NCI-H1694 treated with DMSO at 0.1 percent for 48 hours (cell line): ENCODE measurements at places on chromosomes 12 and 14.

GRCh38 chr14:99521176-99522024, 40.2 kb downstream of the CCNK start:
- no peak for DNase-seq

GRCh38 chr12:132698341-132698740, 11.0 kb downstream of the PXMP2 start:
- DNase-seq = no peak

DNA sequence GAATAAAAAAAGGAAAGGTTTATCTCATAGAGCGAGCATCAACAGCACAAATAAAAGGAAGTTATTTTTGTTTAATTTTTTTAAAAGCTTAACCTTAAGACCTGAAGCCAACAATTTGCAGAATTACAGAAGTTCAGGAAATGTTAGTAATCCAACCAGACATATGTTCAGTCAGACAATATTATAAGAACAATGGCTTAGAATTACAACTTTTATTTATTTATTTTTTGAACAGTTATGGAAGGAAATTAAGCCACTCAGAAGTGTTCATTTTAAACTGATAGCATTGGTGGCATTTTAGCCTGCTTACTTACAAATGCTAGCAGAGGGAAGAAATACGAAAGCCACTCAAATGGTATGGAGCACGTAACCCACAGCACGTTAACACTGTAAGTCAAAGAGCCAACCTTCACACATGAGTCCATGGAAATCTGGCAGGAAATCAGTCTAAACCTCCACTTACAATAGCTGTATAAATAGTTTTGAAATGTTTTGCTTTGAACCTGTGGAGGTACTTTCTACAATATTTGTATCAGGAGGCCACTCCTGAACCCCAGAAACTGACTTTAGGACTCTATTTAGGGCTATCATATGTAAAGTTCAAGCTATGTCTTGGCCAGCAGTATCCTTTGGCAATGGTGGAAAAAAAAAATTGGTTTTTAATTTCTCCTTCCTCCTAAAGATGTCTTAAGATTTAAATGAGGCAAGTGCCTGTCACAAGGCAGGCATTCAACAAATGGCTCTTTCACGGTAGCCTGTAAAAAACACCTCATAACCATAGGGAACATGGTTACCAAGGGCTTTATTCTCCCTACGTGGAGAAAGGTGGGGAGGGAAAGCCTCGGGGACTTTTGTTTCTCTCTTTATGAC, 102.3 kb downstream of the ITPR2 start:
- no peak for DNase-seq

- DNase-seq = no peak
These were observed 52.6 kb downstream of the RASSF8 start for GRCh38 chr12:26011099-26011498.
